ENCODE measurements at places on chromosomes 2 and 18.

DNA sequence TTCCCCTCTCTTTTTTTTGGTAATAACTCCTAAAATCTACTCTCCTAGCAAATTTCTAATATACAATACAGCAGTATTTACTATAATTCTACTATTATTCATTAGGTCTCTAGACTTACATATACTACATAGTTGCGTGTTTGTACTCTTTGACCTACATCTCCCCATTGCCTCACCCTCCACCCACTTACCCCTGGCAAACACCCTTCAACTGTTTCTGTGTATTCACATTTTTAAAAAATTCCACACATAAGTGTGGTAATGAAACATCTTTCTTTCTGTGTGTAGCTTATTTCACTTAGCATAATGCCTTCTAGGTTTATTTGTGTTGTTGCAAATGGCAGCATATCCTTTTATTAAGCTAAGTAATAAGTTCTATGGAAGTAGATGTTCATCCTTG, 336.0 kb downstream of the CCDC85A start:
- DNase-seq, result no peak

DNA sequence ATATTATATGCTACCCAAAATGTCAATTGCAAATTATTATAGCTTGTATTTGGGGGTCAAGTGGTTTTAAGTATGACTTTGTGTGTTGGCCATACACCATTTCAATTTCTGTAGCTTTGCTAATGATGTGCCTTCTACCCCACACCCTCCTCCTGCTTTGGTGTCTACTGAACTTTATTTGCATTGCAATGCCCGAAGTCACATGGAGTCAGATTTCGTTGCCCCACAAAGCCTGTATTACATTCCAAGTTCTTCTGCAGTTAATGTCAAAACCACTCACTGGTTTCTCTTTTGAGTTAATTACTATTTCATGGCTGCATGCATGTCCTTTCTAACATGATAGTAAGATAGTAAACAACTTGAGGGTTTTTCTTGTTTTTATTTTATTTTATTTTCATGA, 528.9 kb downstream of the RIT2 start:
- no peak for DNase-seq

DNA sequence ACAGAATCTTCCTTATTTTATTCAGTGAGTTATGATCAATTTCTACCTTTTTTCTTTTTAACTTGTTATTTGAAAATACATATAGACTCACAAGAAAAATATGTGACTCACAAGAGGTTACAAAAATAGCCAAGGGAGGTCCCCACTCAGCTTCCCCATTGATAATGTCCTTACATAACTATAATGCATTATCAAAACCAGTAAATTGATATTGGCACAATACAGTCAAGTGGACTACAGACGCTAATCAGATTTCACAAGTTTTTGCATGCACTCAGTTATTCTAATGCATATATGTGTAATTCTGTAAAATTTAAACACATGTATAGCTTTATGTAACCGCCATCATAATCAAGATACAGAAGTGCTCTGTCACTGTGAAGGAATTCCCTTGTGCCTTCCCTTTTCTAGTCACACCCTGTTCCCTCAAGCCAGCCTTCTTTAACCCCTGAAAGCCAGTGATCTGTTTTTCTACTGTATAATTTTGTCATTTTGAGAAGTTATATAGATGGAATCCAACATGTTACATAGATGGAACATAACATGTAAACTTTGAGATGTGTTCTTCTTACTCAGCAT, 118.4 kb downstream of the ALMS1 start:
- DNase-seq, result no peak

DNA sequence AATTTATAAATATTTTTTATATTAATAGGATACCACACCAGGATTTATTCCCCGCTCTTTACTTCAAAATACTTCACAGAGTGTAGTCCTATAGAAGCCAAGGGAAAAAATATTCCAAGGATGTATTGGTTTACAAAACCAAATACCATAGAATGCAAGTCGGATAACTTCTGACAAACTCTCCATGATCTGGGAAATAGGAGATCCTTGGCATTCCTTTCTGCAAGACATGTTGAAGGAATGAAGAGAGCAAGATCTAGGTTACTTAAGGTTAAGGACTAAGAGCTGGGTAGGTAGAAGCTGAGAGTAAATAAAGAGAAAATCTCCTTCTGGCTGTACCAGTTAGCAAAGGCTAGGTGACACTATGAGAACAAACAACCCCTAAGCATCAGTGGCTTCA, 141.2 kb downstream of the LRATD1 start:
- DNase-seq, result no peak

- no peak for DNase-seq
These were observed 49.3 kb downstream of the SLC39A10 start for GRCh38 chr2:195706161-195706900.
